Activated CD4-positive, CD25-positive, alpha-beta regulatory T cell treated with anti-CD3 and anti-CD28 coated beads, Interleukin-2, amount 50 U/mL, for 16 hours (primary cell): ENCODE measurements at places on chromosomes 5 and 9.

DNA sequence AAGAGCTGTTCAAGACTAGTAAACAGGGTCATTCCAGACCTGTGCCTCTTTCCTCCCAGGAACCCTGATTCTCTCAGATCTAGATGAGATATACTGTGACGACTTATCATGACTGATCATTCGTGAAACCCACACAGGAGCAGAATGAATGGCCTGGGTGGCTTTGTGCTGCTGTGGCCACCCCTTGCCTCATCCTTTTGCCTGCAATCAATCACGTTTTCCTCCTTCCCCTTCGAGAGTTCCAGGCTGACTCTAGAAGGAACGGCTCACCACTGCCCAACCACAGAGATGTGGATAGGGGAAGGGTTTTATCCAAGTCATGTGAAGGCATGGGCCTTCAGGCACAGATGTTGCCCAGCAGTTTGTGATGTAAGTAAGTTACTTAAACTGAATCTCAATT, 5.8 kb downstream of the ANXA6 start:
- DNase-seq = no peak

DNA sequence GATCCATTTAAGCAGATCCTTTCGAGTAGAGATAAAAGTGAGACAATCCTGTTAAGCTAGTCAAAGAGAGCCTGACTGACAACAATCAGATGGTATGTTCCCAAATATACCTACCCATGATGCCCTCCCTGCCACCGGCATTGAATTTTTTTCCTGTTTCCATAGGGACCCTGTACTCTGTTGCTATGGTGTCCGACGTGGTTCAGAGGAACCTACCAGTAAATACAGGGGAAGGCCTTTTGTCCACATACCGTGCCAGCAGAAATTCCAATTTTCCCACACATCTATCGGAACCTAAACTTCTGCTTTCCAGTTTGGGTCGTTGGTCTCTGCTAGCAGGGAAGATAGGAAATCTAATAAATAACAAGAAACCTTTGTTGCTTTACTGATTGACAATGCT, 64.7 kb downstream of the MEGF10 start:
- DNase-seq = no peak

GRCh38 chr9:79662537-79662956, 90.8 kb downstream of the TLE4 start:
- no peak for DNase-seq

DNA sequence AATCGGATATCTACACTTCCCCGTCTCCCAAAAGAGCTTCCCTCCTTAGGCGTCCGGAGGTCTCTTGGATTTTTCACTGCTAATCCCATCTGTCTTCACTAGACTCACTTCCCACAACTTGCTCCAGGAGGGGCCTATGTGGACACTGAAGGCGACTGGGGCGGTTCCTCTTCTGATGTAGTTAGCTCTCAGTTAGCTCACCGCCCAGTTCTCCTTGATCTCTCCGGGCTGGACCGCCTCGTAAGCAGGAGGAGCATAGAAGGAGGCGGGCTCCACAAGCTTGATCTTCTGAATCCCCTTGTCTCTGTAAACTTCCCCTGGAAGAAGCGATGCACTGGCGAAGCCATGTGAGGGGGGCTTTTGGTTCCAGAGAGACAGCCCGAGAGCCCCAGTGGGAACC, 112.0 kb upstream of the SELENOP start:
- DNase-seq = no peak

- DNase-seq = no peak
Measured at GRCh38 chr9:133275105-133276000, at the start of gene ABO. TSS of gene ABO (minus strand) at chr9:133275201.

DNA sequence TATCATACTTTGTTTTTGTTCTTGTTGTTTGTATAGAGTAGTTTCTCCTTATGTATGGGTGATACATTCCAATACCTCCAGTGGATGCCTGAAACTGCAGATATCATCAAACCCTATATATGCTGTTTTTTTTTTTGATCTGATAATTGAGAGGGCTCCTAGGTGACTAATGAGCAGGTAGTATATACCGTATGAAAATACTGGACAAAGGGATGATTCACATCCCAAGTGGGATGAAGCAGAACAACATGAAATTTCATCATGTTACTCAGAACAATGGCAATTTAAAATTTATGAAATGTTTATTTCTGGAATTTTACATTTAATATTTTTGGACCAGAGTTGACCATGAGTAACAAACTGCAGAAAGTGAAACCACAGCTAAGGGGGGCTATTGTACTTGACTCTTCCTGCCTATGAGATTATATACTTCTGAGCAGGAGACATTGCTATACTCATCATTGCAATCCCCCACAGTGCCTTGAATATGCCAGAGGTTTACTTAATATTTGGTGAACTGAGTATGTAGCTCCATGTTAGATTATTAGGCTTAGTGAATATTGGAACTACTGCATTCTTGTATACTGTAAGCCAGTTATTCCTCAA, 258.7 kb upstream of the FBXL7 start:
- DNase-seq = no peak

DNA sequence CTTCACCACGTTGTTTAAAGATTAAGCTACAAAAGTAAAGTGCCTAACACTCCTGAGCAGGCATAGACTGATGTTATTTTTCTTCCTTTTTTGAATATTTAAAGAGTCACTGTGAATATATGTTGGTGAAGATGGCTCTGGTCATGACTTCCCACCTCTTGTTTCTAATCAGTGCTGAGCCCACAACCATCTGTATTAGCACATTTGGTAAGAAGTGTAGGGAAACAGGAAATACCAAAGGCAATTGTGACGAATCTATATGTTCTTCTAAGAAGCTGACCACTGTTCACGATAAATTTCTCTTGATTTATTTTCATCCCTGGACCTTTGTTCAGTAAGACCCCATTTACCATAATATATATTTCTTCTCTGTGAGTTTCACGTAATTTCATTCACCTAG, 108.3 kb upstream of the PCA3 start:
- DNase-seq = no peak

- DNase-seq = no peak
Measured at GRCh38 chr9:29556746-29557145, 1983.5 kb upstream of the C9orf72 start.

DNA sequence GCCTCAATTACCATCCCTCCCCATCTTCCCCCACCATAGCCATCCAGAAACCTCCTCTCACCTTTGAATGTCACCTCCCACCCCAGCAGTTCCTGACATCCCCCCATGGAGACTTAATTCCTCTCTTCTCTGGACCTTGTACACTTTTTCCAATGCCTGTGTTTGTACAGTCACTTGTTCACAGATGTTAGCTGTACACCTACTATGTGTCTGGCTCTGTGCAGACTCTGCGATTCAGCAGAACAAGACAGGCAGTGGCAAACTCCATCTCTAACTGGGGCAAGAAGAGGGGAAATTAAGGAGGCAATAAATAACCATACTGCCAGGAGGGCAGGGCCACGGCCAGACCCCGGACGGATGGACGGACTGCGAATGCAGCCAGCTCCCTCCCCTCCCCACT, 29.8 kb upstream of the CRB2 start:
- DNase-seq = no peak

GRCh38 chr5:61678966-61679365, 346.9 kb downstream of the ZSWIM6 start:
- DNase-seq = no peak

GRCh38 chr5:127706691-127707090, 3.5 kb downstream of the CCDC192 start:
- DNase-seq = no peak

GRCh38 chr9:89522261-89522958, 24.5 kb upstream of the SEMA4D start:
- DNase-seq = peak; percentile 62

GRCh38 chr5:14270209-14270702, 127.1 kb downstream of the TRIO start:
- DNase-seq = no peak

DNA sequence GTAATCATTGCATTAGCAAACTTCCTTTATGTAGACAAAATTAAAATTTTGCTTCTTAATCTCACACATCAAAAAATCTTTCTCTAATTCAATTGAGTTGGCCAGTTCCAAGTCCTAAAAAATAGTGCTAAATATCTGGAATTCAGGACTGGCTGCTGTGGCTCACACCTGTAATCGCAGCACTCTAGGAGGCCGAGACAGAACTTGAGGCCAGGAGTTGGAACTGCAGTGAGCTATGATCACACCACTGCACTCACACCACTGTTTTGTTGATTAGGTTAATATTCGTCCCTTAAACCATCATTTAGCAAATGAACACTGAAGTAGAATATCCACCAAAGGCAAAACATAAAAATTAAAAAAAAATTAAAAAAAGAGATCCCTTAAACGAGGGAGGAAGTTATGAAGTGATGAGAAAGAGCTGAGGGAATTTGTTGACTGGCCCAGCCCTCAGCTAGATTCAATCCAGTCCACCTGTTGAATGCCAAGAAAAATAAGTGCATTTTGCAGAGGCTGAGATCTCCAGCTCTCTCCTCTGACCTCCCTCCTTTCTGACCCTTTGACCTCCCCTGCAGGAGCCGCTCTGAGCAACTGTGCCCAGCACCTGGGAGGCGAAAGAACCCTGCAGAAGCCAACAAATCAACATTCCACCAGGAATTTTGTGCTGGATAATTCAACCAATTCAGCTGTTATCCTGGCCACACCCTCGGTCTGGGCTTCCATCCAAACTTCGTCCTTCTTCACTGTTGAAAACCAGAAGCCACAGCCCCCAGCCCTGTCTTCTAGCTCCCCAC, 96.8 kb downstream of the OR2K2 start:
- no peak for DNase-seq

- DNase-seq = no peak
Measured at GRCh38 chr5:148910216-148910615, 83.8 kb downstream of the ADRB2 start.

DNA sequence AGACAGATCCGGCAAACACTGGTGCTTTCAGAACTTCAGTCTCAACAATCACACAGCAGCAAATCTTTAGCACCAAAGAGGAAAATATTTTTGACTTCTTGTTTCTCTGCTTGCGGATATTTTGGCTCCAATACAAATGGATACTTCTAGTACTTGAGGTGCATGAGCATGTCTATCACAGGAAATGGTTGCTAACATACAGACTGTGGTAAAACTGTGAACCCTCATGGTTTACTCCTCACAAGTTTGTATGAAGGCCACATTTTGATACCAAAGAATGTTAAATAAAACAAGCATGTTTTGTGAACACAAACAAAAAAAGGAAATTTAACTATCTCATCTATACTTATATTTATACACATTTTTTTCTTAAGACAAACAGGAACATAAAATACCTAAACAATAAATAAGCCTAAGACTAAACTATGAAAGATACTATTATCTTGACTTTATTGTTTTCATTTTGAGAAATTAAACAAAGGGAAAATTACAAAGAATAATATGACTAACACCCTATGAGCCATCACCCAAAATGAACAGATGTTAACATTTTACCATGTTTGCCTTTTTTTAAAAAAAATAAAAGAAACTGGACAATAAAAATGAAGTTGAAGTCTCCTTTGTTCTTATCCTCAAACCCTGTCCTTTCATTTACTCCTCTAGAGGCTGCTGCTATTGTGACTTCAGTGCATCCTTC, 135.0 kb upstream of the LHFPL2 start:
- DNase-seq = no peak

DNA sequence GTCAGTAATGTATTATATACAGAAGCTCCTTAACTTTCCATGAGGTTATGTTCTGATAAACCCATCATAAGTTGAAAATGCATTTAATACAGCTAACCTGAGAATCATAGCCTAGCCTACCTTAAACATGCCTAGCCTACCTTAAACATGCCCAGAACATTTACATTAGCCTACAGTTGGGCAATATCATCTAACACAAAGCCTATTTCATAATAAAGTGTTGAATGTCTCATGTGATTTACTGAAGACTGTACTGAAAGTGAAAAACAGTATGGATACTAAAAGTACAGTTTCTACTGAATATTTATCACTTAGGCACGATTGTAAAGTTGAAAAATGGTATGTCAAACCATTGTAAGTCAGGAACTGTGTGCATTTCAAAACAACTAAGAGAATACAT, 1.6 kb downstream of the GM2A start:
- no peak for DNase-seq

DNA sequence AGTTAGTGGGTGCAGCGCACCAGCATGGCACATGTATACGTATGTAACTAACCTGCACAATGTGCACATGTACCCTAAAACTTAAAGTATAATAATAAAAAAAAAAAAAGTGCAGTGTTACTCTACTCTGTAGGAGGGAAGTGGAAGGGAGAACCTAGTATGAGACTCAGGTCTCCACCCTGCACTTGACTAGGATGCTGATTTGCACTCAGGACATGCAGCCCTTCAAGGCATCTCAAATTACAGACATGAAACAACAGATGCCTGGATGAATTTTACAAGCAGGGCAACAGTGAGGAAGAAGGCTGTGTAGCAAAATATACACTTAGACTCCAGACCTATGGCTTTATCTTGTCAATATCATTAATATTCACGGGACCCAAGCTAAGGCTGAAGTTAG, 16.5 kb downstream of the TRIM32 start:
- no peak for DNase-seq

DNA sequence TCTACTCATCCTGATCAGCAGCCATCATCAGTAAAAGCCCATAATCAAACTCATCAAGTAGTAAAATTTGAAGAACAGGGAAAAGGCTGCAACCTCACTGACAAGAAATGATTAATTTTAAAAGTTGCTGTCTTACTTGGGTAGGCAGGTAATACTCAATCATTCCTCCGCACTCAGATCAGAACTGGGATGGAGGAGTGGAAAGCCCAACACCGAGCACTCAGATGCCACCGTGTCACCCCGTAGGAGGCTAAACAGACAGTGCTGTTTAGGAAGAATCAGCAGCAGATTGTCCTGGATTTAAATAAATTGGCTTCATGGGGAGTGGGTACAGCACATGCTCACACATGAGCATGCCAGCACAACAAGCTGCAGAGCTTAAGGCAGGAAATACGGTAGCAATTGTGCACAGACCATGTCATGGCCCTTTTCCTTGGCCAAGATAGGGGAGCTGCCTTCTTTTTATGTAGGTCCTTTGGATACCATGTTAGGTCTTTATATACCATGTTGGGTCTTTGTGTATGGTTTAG, 92.6 kb upstream of the CDH6 start:
- DNase-seq = no peak

DNA sequence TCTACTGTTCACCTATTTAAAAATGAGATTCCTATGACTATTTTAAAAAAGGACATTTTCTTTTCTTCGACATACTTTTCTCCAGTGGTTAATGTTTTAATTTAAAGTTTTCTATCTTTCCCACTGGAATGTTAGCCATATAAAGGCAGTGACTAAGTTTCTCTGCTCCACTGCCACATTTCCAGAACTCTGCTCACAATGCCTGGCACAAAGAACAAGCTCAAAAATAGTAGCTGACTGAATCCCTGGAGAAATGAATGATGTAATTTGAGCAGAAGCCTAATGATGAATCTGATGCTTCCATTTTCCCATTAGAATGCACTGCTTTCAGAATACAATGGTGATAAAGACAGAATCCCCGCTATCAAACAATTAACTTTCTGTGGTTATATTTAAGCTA, 817.8 kb downstream of the MTRR start:
- no peak for DNase-seq
